ENCODE measurements at places on chromosomes 16 and 17.

- no peak for DNase-seq
Measured at GRCh38 chr16:87086575-87086974, 230.6 kb downstream of the C16orf95 start.

- DNase-seq, result no peak
Measured at GRCh38 chr16:68503334-68503733, 35.8 kb upstream of the ZFP90 start.

- DNase-seq, result no peak
Measured at GRCh38 chr16:66150698-66151482, 215.6 kb upstream of the CDH5 start.

GRCh38 chr16:67393111-67393787, at the start of gene TPPP3:
TSS of gene TPPP3 (minus strand) at chr16:67393498. CDS start at chr16:67391111, 2,387 bp downstream.
- peak; percentile 92 for DNase-seq
